ENCODE measurements at places on chromosomes 4 and X. TPM values are rescaled to one million over a fixed set of nuclear protein-coding genes. Genes with fewer than 3 reads are reported as not detected.
A peak's percentile ranks its signal among the peaks of the same experiment; 100 is the strongest.

The SCML2 gene
- 7.4 TPM for total RNA-seq

DNA sequence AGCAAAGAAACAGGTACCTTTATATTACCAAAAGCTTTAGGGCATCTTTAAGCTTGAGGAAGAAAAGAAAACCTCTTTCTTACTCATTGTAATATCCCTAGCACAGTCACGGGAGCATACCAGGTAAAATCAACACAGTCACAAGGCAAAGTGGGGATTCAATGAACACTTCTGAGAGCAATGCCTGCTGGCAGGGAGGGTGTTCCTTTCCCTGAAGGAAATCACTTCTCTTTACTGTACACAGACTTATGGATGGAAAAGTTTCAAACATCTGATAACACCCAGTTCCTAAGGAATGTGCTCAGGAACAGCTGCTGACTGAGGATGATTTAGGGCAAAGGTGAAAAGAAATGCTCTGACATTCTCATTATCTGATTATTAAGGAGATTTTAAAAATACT lies 94.8 kb downstream of the MAML3 start:
- no peak for DNase-seq

DNA sequence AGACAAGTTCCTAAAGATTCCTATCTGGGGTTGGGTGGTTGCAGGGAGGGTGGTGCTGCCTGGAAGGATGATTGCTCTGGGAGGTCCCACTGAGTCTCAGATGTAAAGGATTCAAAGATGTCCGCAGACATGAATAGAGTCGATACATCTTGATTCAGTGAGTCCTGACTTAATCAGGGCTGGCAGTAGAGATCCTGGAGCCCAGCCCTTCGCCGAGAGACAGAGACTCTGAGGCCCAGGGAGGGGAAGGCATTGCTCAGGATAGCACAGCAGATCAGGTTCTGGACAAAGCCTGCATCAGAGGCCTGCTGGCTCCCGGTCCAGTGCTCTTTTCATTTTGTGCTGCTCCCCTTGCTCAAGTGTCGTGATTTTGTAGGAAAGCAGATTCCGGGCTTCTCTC lies 21.7 kb downstream of the PJA1 start:
- DNase-seq, result peak; percentile 59

GRCh38 chrX:15114743-15115566 lies 154.9 kb downstream of the ASB9 start:
- no peak for DNase-seq

DNA sequence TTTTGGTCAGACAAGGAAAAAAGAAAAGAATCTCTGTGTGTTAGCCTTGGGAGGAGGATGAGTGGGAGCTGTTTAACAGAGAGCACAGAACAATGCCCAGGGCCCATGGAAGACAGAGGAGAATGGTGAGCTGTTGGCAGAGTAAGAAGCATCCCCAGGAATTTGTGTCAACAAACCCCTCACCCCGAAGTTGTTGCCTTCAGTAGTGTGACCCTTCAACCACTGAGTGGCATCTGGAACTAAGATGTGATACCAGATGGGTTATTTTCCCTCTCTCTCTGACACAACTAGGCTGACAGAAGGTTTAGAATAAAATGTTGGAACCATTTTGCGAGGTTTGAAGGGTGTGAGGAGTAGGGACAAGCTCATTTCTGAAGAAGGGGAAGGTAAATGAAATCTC lies 25.1 kb downstream of the IGSF1 start:
- no peak for DNase-seq

DNA sequence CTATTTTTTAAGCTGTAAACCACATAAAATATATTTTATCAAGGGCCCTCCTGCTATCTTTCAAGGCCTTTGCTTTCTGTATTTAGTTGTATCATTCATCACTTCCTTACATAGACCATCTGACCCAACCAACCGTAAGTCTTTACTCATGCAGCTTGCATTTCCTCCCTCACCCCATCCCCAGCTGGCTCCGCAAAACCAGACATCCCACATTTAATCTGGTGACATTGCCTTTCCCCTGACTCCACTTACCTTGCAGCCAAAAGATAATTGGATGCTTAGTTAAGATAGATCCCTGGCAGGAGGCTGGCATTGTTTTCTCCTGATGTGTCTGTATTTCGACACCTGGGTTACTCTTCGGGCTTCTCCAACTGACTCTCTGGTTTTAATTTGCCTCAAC lies 183.7 kb upstream of the LDB2 start:
- DNase-seq, result no peak

DNA sequence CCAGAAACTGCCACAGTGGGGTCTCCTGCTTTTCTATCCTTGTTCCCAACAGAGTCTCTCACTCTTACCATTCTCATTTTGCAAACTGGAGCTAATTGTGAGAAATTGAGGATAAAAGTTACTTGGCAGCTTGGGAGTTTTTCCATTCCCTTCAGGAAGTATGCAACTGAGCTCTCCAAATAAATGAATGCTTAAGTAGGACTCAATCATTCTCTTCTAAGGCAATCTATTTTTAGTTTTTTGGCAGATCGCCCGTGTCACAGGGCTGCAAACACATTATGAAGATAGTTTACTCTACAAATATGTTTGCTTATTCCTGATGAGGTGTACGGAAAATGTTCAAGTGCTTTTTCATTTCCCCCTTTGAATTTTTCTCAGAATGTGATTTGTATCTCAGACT lies 5.3 kb downstream of the ASB11 start:
- DNase-seq, result peak; percentile 75

Data from skin of body (tissue), 3 donors.